Suprapubic skin (tissue), 4 donors: ENCODE measurements at places on chromosomes 7 and 10.

DNA sequence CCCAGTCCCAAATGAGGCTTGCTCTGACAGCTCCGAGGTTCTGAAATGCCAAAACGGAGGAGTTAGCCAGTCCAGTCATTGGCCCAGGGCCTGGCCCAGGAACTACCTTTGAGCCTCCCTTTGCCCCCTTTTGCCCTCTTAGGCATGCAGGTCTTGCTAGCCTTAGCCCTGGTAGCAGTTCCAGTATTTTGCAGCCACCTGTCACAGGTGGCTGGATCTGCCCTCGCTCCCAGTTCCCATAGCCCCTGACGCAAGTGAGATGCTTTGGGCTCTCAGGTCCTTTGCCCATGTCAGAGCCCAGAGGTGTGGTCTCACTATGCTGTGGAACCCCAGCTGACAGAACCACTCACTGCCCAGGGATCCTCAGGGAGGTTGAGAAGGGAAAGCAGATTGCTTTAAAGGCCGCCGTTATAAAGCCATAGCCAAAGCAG is 42.0 kb downstream of the GPRIN2 start:
- no peaks in the 10 kb centered on the region for H3K27me3 ChIP-seq
- H3K36me3 ChIP-seq: no peaks in the 10 kb centered on the region
- H3K4me3 ChIP-seq: no peak overlapping the region
- H3K27ac ChIP-seq: no peak overlapping the region
- no peaks in the 10 kb centered on the region for H3K4me1 ChIP-seq
- peak; percentile 68 for DNase-seq

DNA sequence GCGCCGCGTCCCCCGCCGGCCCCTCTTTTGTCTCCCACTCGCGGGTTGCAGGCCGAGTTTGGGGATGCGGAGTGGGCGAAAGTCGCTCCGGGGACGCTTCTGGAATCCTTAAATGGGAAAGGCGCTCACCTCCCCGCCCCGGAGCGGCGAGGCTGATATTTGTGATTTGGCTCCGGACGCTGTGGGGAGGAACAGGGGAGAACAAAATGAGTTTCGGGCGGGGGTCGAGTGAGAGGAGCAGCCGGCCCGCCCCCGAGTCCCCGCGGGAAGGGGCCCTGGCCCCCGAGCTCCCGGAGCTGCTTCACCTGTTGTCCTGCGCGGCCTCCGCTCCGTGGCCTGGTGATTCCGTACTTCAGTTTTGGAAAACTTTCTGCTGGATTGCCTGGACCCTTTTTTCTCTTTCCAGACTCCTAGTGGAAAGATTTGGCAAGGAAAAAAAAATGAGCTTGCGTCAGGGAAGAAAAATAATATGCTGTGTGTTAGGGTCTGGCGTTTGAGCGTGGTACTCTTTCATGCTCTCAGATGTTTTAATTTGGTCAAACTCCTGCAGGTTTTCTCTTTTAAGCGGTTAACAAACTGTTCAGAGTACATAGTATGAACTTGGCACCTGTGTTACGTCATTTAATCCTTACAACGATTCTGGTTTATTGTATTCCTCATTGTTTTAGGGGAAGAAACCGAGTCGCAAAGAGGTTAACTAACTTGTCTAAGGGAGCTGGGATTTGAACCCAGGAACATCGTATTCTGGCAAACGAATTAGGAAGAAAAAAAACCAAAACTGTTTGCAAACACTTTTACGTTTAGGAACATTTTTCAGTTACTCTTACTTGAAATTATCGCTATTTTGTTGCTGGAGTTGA is 924 bp downstream of the BMPR1A start:
- peak overlapping the region; percentile 82 for H3K4me3 ChIP-seq
- peak overlapping the region; percentile 92 for H3K27ac ChIP-seq
- no peaks in the 10 kb centered on the region for H3K36me3 ChIP-seq

GRCh38 chr10:109769966-109770365 is 153.3 kb downstream of the XPNPEP1 start:
- DNase-seq: no peak
- peaks cover 13% of the 10 kb centered on the region for H3K4me1 ChIP-seq
- no peaks in the 10 kb centered on the region for H3K36me3 ChIP-seq
- no peaks in the 10 kb centered on the region for H3K27me3 ChIP-seq
- H3K27ac ChIP-seq: peak overlapping the region; percentile 62
- no peak overlapping the region for H3K4me3 ChIP-seq

DNA sequence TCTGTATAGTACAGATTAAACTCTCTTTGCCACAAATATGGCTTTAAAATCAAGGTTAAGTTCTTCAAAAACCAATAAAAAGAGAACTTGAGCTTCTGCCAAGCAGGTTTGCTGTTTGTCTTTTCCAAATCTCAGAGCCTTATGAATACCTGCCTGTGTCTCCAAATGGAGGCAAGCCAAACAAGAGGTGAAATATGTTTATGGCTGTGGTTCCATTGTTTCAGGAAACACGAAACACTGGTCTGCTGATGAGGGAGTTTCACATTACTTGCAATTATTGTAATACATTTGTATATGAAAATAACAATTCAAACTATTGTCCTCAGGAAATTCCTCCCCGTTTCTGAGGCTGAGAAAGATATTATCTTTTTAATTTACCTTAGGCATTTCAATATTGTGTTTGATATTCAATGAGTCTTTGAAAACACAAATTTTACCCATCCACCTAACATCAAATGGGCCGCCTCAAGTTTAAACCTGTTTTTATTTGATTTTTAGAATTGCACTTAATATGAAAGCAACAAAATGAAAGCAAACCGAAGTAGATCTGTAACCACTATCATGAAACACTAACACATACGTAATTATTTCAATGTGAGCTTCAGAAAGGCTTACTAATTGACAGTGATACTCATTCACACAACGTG is 359.3 kb downstream of the HGF start:
- no peaks in the 10 kb centered on the region for H3K36me3 ChIP-seq
- H3K4me3 ChIP-seq: peak overlapping the region; percentile 16
- peaks cover 8% of the 10 kb centered on the region for H3K4me1 ChIP-seq
- H3K27ac ChIP-seq: peak overlapping the region; percentile 67

- no peaks in the 10 kb centered on the region for H3K27me3 ChIP-seq
- H3K36me3 ChIP-seq: no peaks in the 10 kb centered on the region
These were observed 98.7 kb upstream of the PPIF start for GRCh38 chr10:79248341-79249185.

DNA sequence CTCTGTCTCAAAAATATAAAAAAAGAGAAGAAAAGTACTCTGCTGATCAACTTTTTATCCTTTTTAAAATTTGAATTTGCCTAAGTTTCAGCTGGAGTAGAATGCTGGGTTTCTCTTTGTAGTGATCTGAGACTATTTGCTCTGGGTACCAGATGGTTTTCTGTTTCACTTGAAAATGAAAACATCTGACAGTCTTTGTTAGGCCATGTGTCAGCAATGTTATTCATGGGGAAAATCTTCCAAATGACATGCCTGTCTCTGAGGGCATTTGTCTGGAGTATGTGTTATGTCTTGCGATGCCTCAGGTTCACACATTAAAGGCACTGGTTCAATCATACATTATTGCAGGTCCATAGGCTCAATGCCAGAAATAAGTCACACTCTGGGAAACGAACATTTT is 175.3 kb upstream of the TMEM229A start:
- H3K4me3 ChIP-seq: no peak overlapping the region
- no peak for DNase-seq
- no peaks in the 10 kb centered on the region for H3K36me3 ChIP-seq

DNA sequence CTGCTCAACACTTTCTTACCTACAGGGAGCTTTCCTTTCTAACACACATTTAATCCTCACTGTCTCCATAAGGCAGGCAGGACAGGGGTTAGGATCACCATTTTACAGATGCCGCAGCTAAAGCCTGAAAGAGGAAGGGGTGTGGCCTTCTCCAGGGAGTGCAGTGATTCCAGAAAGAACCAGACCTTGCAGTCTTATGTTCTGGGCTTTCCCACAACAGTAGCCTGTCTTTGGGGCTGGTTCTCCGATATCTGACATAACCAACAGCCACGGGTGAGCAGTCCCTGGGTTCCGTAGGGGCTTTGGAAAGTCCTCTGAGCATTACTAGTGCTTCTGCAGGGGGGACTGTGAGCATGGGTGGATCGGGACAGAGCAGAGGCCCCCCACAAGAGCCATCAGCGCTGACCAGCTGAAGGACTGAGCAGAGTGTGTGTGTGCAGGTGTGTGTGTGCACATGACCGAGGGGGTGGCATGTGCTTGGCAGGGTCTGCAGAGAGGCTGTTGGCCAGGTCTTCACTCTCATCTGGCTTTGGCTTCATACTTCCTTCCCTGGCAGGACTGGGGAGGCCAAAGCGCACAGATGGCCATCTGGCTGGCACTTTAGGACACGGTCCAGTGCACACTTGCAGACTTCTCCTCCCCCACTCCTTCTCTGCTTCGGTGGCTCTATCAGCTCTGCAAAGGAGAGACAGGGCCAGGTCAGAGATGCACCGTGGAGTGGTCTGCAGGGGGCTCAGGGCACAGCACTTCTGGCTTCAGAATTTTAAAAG is 400.3 kb downstream of the RPS24 start:
- H3K4me3 ChIP-seq: no peak overlapping the region
- H3K4me1 ChIP-seq: peaks cover 15% of the 10 kb centered on the region
- no peaks in the 10 kb centered on the region for H3K36me3 ChIP-seq
- peak; percentile 52 for DNase-seq

DNA sequence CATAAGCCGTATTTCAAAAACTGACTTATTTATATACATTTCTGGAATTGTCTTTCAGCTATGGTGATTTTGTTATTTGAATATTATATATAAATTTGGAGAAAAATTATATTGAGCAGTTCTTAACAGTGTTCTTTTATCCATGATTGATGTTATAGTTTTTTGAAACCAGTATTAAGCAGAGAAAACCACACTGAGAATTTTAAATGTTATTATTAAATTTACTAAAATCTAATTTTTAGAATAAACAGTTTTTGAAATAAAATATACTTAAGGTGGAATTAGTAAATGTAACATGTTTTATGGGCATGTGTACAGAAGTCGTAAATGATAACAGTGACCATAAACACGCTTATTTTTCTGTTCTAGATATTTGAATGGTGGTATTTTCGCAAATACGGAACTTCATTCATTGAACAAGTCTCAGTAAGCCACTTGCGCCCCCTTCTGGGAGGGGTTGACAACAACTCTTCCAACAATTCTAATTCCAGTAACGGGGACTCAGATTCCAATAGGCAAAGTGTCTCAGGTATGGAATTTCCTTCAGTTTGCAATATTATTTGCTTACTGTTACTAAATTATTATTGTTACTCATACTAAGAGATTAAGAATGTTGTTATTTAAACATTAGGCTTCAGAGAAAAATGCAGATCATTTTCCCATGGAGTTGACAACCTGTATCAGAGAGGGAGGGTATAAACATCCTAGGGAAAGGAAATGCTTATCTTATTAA is 166.1 kb downstream of the ST7 start:
- no peaks in the 10 kb centered on the region for H3K27me3 ChIP-seq
- DNase-seq: peak; percentile 84
- peaks cover 2% of the 10 kb centered on the region for H3K4me1 ChIP-seq
- no peak overlapping the region for H3K4me3 ChIP-seq
- no peak overlapping the region for H3K27ac ChIP-seq
- H3K36me3 ChIP-seq: no peaks in the 10 kb centered on the region

- H3K27me3 ChIP-seq: peaks cover 7% of the 10 kb centered on the region
- no peaks in the 10 kb centered on the region for H3K36me3 ChIP-seq
- no peak overlapping the region for H3K27ac ChIP-seq
These were observed 58.0 kb downstream of the CREB5 start for GRCh38 chr7:28470344-28470743.

GRCh38 chr7:36045326-36045725 is 107.7 kb upstream of the EEPD1 start:
- H3K27ac ChIP-seq: peak overlapping the region; percentile 59
- no peak for DNase-seq
- peaks cover 47% of the 10 kb centered on the region for H3K4me1 ChIP-seq
- no peaks in the 10 kb centered on the region for H3K36me3 ChIP-seq
- no peak overlapping the region for H3K4me3 ChIP-seq

- no peak for DNase-seq
- H3K4me1 ChIP-seq: no peaks in the 10 kb centered on the region
These were observed 178.8 kb downstream of the TPK1 start for GRCh38 chr7:144656965-144657517.

DNA sequence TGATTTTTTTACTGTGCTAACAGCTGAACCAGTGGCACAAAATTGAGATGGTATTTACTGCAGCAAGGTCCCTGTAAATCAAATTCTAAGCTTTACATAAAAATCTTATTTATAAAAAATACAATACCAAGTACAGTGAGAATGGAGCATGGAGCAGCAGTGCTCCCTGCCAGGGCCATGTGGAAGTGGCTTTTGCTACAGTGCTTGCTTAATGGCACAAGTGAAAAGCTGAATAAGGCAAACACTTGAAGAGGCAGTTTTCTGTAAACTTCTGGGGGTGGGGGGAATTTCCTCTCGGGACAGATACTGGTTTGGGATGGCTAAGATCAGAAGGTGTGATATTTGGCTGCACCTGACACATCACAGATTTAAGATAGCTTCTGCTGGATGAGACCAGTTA is 27.5 kb downstream of the AP3M1 start:
- peaks cover 87% of the 10 kb centered on the region for H3K36me3 ChIP-seq
- no peak overlapping the region for H3K4me3 ChIP-seq
- peaks cover 17% of the 10 kb centered on the region for H3K4me1 ChIP-seq
- H3K27ac ChIP-seq: no peak overlapping the region
- H3K27me3 ChIP-seq: no peaks in the 10 kb centered on the region
- no peak for DNase-seq

DNA sequence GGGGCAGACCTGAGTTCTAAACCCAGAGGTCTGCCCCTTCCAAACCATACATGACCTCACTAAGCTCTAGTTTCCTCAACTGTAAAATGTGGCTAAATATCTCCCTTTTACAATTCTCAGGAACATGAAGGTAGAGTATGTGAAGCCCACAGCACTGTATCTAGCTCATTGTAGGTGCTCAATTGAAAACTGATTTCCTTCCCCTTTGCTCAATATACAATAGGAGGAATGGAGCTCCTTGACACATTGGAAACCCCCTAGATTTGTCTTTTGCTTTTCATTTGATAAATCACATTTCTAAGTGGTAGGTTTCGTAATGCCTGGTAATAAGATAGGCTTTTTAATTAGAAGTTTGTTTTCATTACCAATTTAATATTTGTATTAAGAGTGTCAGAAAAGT is 153.3 kb downstream of the ARID5B start:
- peaks cover 82% of the 10 kb centered on the region for H3K4me1 ChIP-seq
- DNase-seq: no peak
- H3K4me3 ChIP-seq: peak overlapping the region; percentile 25
- peaks cover 25% of the 10 kb centered on the region for H3K36me3 ChIP-seq
- no peaks in the 10 kb centered on the region for H3K27me3 ChIP-seq

- H3K27me3 ChIP-seq: no peaks in the 10 kb centered on the region
- no peak for DNase-seq
- H3K27ac ChIP-seq: no peak overlapping the region
- H3K4me1 ChIP-seq: no peaks in the 10 kb centered on the region
- H3K4me3 ChIP-seq: no peak overlapping the region
These were observed 250.9 kb downstream of the CHCHD3 start for GRCh38 chr7:132830941-132831340.
